ENCODE measurements at places on chromosomes 12 and 14.

DNA sequence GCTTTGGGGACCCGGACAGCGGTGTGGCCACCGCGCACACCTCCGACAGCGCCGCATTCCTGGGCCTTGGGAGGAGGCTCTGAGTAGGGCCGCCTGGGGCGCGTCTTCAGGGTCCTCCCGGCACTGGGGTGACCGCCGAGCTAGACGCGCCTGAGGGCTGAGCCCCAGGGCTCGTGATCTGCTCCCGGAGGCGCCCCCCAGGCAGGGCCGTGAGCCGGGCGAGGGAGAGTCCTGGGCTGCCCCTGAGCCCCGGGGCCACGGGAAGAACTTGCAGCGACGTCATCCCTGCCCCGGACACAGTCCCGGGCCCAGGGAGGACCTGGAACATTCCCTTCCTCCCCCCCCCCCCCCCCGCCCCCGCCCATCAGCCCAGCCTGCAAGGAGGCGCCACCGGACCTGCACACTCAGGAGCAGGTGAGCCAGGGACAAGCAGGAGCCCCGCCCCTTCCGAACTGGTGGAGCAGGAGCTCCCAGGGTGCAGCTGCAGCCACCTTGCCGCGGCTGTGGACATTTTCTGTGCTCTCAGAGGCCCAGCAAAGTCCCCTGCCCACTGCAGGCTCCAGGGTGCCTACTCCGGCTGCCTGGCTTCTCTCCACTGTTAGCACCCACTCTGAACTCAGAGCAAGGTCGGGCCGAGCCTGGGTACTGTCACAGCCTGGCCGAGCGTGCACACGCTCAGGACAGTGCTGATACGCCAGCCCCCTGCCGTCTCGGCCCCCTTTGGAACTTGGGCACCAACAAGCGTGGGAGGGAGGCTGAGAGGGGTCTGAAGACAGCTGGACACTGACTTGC is 50.7 kb downstream of the A2M start:
- peak; percentile 24 for DNase-seq

DNA sequence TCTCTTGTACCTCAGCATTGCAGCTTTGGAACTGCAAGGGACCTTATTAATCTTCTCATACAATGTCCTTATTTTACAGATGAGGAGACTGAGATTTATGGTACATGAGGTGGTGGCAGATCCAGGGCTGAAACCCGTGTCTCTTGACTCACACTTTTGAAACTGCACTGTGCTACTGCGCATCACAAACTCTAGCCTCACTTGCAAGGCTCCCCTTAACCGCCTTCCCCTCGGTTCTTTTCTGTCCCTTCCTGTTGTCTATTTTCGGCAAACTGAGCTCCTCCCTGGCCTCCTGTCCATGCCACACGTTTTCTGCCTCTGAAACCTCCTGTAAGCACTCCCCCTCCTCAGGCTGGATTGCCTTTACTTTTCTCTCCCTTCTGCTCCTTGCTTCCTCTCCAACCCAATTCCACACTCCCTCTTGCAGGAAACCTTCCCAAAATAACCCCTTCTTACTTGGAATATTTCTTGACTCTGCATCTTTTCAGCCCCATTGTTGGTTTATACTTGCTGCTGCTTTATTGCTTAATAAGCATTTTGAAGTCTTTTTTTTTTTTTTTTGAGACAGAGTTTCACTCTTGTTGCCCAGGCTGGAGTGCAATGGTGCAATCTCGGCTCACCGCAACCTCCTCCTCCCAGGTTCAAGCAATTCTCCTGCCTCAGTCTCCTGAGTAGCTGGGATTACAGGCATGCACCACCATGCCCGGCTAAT is 72.4 kb upstream of the CISTR start:
- no peak for DNase-seq

DNA sequence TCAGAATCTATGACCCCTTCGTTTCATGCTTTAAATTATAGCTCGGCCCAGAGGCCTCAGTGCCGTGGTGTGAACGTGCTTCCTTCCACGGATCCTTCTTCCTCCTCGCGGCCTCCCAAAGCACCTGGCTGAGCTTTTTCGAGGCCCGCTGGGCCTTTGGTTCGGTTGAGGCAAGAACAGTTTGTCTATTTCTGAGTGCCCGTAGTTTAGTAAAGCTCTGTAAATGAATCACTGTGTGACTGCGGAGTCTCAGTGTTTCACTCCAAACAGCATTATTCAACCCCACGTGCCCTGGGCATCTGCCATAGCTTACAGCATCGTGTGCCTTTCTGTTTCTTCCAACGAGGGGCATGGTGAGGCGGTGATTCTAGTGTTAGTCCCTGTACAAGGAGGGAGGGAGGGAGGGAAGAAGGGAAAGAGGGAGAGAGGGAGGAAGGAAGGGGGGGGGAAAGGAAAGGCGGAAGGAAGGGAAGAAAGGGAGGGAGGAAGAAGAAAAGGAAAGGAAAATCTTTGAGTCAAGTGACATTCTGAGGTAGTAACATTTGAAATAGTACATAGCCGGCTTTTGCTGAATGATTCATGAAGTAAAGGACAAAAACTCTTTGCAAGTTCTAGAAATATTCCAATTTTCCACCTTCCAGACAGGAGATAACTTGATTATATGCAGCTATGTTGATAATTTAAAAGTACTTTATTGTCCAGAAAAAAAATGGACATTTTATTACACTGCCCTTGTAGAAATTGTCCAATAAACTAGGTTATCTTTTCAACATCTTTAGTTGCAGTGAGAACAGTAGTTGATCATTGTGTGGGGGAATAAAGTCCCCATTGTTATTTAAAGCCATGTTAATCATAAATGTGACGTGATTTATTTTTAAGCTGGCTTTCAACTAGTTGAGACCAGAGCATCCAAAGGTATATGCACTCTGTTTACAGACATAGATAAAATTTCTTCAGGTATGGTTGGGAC is 1.2 kb upstream of the TRIM9 start:
- peak; percentile 28 for DNase-seq

- DNase-seq, result no peak
These were observed 1036.6 kb downstream of the TRHDE start for GRCh38 chr12:73308747-73309146.

DNA sequence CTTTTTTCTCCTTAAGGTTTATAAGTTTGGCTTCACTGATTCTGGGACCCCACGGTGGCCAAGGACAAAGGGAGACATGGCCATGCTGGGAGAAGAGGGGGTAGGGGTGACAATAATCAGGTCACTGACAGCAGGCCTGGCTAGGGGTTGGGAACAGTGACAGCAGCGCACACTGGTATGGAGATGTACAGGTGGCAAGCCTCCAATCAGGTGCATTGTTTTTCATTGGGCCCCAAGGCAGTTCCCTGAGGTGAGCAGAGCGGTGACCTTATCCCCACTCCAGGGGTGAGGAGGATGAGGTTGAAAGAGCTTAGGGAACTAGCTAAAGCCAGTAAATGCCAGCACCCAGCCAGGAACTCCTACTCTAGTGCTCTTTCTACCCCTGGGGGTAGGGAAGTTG is 1.4 kb downstream of the SYNDIG1L start:
- no peak for DNase-seq

GRCh38 chr12:66156654-66157053 is 13.1 kb downstream of the TMBIM4 start:
- DNase-seq, result no peak

GRCh38 chr12:116382686-116383530 is 105.4 kb upstream of the MED13L start:
- peak; percentile 99 for DNase-seq

DNA sequence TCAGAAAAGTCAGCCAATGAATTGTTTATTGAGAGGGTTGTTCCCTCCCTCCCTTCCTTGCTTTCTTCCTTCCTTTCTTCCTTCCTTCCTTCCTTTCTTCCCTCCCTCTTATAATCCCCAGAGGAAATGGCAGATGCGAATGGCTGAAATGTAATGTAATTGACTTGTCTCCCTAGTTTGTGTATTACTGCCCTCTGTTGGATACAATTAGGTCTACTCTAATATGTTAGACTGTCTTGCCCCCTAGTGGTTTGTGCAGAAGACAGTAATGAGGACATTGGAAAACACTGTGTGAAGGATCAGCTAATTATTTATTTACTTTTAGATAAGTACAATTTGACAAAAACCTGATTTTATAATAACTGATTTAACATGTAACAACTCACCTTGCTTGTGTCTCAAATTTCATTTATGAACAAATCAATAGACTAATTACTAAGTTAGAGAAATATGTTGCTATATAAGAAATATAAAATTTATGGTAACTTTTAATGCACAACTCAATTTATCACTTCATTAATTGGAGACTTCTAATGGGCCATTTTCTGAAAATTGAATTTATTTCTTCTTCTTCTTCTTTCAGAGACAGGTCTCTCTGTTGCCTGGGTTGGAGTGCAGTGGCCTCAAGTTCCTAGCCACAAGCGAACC is 229.8 kb upstream of the LRIG3 start:
- peak; percentile 86 for DNase-seq

- DNase-seq, result peak; percentile 85
These were observed 74.0 kb upstream of the MDM1 start for GRCh38 chr12:68406134-68406576.

DNA sequence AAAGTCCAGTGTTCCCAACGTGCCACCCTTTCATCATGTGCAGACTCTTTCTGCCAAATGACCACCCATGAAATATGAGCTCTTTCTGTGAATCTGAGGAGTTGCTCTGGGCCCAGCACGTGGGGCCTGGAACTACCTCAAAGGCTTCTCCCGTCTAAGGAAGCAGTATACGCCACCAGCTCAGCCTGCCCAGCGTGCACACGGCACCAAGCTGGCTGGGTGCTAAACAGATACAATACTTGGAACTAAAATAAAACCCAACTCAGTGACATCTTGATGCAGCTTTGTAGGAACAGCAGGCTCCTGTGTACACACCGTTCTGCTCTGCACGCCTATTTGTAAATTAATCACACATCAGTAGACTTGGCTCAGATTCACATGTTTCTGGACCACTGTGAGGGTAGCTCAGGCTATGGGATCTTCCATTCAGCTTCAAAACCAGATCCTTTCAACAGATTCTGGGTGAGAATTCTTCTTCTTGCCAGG is 74.8 kb downstream of the ARL6IP4 start:
- no peak for DNase-seq

GRCh38 chr12:117842630-117843029 is 126.2 kb downstream of the KSR2 start:
- DNase-seq, result no peak

Data from fibroblast of skin of right quadriceps (primary cell).